ENCODE measurements at places on chromosomes 1 and 21. TPM values are rescaled to one million over a fixed set of nuclear protein-coding genes. Genes with fewer than 3 reads are reported as not detected.
A peak's percentile ranks its signal among the peaks of the same experiment; 100 is the strongest.

GRCh38 chr1:61588736-61589672 is 135.9 kb downstream of the TM2D1 start:
- peak; percentile 90 for ATAC-seq

PGLYRP3 gene
- total RNA-seq = not detected

DNA sequence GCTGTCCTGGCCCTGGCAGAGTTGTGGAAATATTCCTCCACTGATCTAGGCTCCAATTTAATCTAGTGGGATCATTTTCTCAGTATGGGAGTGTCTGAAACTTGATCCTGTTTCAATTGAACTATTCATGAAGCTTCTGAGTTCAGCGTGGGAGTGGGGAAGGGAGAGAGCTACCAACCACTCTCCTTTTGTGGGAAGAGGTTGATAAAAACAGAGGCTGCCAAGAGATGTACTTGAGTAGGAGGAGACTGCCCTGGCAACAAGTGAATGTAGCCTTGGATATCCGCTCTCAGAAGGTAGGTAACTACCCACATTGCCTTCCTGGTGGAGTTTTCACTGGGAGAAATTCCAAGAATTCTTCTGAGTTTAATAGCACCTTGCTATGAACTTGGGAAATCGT is at the start of gene CTXND2:
Gene CTXND2 (plus strand): TSS at position 119 of the 400 bp plus-strand sequence. CDS start 25,179 bp downstream, outside the sequence.
- no peak for ATAC-seq

- peak; percentile 43 for ATAC-seq
These were observed 118.3 kb downstream of the OLFML2B start for GRCh38 chr1:161905269-161905884.

KCNJ9 gene
- total RNA-seq = 0.13 TPM

DNA sequence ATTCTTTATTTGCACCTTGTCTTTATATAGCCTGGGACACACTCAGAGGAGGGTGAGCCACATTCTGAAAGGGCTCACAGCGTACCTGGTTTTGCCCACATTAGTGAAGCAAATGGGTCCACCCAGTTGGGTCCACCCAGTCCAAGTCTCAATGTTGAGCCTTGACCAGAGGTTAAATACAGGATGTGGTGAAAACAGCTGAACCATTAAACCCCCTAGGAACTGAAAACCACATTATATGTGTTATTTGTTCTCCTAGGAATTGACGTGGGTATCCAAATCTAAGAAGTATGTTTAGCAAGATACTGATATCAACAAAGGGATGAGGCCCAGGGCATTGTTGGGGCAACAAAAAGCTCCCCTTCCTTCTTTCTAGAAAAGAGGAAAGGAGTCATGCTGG is 83.8 kb downstream of the SETD4 start:
- ATAC-seq = no peak

- ATAC-seq = peak; percentile 11
These were observed 1.1 kb downstream of the CTPS1 start for GRCh38 chr1:40980453-40981121.

DNA sequence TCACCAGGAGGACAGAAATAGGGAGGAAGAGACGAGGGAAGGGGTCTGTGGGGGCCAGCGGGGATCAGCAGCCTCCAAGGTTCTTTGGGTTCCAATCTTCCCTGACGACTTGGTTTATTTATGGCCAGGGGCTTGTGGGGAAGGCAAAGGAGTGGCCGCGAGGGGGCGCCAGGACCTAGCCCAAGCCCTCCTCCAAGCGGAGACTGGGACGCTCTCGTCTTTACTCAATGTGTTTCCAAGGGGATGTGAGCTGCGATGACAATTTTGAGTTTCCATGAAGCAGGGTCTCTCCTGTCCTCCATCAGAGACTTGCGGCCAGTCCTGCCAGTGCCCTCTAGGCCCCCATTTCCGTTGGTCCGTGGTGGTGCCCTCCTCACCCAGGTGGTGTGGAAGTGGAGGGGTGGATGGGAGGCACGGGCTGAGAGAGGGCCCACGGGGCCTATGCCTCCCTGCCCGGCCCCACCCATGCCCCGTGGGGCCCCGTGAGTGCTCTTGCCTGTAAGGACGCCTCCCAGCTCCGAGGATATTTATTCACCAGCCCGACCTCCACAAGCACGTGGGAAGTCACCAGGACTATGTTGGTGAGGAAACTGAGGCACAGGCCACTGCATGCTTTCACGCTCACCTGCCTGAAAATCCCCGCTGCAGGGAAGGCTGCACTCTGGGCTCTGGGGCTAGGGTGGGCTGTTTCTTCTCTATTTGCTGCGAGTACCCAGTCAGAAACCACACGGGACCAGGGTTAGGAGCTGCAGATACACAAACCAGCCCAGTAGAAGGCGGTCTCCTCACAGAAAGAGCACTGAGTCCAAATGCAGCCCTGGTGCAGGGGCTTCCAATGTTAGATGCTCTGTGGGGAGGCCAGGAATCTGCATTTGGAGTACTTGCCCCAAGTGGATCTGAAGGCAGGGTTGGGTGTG is 26.5 kb downstream of the DMRTB1 start:
- ATAC-seq = peak; percentile 84

DNA sequence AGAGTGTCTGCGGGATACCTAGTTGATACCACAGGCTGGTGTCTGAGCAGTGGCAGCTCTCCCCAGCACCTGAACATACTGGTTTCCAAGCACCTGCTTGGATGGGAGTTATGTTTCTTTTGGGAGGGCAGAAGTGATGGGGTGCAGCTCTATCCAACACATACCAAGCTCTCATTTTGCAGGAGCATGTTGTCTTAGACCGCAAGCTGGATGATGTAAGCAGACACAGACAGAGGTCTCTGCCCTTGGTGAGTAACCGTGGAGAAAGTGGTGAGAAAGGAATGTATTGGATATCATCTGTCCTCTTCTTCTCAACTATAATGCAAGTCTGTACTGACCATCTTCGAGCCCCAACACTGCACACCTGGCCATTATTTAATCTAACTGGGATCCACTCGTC is 37.4 kb downstream of the ZNF496 start:
- ATAC-seq = no peak

DNA sequence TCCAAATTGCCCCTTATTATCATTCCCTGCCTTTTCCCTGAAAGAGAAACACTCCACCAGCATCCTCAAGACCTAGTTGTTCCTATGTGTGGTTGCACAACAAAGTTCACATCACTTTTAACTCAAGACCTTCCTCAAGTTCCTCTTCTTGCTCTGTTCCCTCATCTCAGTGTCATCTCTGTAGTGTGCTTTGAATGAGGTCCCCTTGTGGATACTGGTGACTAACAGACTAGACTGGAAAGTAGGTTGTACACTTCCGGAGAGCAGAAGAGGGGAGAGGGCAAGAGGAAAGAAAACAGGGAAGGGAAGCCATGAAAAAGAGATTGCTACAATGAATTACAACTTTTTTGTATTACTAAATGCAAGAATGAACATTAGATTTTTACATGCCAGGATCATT is 853.8 kb downstream of the USP25 start:
- no peak for ATAC-seq

DNA sequence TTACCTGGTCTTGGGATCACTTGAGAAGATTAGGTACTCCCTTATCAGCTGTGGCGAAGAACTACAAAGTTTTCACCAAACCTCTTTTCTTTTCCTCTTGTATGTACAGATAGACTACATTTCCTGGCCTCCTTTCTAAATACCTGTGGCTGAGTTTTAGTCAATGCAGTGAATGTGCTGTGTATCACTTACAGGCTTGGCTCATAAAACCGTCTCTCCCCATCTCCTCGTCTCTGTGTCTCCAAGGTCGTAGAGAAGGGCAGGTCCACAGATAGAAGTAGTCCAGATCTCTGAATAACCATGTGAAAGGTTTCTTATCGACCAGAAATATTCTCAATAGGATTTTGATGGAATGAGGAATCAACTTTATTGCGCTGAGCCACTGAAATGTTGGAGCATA is 9.0 kb upstream of the JUN start:
- ATAC-seq = no peak

- ATAC-seq = peak; percentile 53
These were observed 25.3 kb downstream of the DTL start for GRCh38 chr1:212060632-212061472.

DNA sequence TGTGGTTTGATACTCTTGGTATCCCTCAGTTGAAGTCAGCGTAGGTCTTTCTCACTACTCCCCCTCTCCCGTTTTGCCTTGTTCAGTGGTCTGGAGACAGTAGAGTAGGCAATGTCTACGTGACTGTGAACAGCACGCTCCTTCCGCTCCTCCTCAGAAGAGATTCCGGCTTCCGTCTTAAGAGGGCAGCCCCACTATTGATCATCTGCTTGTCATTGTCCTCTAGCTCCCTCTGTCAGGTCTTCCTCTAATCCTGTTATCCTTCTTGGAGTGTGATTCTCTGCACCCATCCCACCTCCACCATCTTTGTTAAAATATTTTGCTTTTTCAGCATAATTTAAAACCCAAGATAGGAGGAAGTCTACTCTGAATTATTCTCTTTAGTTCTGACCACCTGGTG is 129.9 kb upstream of the KCNK2 start:
- no peak for ATAC-seq

DNA sequence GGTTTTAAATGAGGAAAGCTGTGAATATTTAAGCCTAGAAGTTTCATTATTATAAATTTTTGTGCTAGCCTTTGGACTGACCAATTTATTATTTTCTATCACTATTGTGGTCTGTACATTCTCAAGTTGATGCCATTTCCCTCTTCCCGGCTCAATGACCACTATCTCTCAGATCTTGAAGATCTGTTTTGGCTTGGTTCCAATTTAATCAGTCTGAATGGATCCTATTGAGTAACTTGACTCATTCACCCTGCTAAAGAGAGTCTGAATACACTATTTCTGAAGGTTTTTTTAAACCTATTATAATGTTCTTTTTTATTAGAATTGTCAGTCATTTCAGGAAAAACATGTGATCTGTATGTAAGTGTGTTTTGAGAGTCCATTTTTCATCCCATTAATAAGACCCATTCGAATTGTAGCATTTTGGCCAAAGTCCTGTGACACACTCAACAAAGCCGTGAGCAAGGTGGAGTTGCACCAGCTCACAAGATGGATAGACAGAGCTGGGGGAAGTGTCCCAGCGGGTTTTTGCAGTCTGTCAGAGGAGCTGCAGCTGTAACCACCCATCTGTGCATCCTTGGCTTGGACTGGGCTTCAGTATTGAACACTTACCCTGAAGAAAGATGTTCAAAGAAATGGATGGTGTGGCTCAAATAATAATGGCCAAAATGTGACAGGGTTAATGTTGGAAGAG is 145.6 kb downstream of the NFIA start:
- ATAC-seq = no peak

Measured in activated T-helper 17 cell treated with anti-CD3 and anti-CD28 coated beads, Interleukin-2, amount 50 U/mL, for 72 hours (primary cell).